ENCODE measurements at places on chromosomes 13 and 19. TPM values are rescaled to one million over a fixed set of nuclear protein-coding genes. Genes with fewer than 3 reads are reported as not detected.
A peak's percentile ranks its signal among the peaks of the same experiment; 100 is the strongest.

The KLK7 gene
- not detected for total RNA-seq

- no peak for DNase-seq
Measured at GRCh38 chr13:77832339-77833100, 86.1 kb downstream of the EDNRB start.

DNA sequence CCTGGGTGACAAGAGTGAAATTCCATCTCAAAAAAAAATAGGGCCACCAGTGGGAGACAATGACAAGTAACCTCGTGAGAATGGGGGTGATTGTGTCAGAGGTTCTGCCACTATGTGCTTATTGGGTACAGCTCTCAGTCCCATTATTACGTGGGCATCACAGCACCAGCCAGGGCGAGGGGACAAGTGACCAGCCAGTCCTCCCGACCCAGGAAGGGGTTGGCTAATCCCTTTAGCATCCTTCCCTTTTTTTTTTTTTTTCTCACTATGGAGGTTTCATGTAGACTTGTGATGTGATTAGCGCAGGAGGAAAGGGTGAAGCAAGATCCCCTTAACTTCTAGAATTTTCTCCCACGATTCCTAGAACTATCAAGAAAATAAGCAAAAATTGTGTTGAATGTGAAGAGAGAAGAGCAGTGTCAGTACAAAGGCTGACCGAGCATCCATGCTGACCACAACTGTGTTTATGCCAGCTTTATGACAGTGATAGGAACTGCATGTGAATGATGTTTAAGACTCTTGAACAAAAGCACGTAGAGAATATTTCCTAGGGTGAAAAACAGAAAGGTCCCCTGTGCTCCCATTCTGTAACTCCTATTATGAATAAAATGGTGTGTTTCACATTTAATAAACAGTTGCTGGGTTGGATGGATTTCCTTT, 50.0 kb downstream of the ALOX5AP start:
- no peak for DNase-seq

DNA sequence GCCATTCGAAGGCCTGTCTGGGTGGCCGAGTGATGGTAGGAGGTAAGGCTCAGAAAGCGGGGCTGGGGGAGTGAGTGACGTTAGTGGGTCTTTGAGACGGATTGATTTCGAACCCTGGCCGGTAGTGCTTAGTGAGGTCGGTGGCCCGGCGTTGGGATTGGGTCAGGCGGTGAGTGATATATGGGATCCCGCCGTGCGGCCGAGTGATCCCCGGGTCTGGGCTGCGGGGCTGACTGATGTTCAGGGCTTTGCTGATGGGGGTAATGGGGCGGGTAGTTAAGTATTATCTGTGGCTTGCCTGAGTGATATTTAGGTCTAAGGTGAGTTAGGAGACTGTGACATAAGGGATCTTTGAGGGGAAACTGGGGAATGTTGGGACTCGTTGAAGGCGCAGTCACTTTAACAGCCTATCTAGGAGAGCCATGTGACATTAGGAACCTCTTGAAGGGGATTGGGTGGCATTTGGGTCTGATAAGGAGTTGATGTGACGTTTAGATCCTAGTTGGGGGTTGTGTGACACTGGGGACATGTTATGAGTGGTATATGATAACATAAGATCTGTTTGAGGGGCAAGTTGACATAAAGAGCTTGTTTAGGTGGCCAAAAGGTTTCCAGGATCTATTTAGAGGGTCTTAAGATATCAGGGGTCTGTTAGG, 543 bp downstream of the PSMC4 start:
- no peak for DNase-seq

DNA sequence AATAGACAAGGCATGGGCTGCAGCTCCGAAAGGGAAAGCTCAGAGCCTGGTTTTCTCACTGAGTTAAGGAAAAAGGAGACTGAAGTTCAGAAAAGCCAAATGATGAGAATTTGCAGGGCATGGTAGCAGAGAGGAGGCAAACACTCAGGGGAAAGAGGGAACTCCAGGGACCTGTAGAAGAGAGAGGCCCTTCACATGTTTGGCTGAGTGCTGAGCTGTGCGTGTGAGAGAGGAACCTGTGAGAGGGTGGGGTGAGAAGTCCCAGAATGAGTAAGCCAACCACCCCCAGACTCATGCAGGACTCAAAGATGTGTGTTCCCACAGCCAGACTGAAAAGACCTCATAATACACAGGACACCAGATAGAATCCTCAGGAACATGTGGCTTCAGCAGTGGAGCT, 2.8 kb upstream of the CRYL1 start:
- DNase-seq, result no peak

The PEAK3 gene
- total RNA-seq, result under 0.01 TPM

The RNASEH2B gene
- total RNA-seq, result 57.1 TPM

DNA sequence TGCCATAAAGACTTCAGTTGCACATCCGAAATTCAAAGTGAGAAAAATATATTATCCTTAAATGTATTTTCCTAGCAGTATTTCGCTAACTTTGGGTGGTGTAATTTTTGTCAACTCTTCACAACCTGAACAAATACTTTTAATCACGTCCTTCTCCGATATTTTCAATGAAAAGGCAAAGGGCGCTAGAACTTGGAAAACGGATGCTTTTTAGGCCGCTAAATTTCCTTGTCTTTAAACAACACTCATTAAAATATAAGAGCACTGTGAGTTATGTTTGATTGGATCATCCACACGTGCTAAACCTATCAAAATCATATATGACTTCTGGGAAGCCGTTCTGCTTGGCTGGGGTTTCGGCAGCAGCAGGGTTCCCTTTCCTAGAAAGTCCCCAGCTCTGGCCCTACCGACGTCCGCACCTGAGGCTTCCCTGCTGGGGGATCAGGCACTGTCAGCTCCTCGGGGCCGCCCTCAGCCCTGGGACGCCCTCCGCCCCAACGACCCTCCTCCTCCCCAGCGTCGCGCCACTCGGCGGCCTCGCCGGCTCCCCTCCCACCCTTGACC, 462 bp upstream of the MPHOSPH8 start:
- DNase-seq, result no peak

DNA sequence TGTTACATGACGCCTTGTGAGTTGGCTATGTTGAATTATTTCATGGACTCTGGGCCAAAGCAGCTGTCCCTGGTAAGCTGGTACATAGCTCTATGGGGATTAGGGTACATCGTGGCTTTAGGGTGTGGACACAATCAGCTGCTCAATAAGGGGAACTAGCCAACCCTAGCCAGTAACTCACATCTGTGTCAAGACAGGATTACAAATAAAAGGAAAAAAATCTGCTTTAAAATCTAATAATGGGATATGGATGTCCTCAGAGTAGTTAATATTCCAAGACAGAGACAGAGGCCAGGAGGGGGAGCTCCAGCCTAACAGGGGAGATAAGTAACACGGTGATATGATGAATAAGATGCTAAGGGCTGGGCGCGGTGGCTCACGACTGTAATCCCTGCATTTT, 21.1 kb upstream of the ZNF766 start:
- peak; percentile 68 for DNase-seq

The TLE2 gene
- 0.27 TPM for total RNA-seq

DNA sequence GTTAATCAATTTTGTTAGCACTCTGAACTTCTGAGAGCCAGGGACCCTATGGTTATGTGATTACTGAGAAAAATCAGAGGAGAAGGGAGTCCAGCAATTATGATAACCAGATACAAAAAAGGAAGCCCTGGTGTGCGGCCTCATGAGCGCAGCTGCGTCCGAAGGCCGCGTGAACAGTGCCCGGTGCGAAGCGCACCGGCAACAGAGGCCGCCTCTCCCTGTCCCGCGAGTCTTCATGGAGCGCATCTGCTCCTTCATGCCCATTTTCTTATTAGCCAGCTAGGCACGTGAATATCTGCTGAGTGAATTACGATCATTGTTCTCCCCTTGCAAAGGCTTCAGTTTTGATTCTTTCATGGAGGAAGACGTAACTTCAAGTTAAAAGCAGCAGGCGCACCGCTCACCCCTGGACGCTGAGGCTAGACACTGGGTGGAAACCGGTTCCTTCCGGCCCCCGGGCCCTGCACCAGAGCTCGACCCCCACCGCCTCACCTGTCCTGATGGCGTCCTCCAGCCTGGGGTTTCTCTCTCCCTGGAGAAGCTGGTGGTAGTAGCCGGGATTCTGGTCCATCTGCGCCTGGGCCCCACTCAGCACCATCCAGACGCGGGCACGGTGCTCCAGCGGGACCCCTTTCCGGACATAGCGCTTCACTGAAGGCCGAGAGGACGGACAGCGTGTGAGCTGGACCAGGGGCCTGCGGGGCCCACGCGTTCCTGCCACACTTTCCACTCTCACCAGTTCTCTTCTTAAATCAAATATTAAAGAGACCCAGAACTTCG, 8.9 kb downstream of the GRTP1 start:
- DNase-seq, result no peak

DNA sequence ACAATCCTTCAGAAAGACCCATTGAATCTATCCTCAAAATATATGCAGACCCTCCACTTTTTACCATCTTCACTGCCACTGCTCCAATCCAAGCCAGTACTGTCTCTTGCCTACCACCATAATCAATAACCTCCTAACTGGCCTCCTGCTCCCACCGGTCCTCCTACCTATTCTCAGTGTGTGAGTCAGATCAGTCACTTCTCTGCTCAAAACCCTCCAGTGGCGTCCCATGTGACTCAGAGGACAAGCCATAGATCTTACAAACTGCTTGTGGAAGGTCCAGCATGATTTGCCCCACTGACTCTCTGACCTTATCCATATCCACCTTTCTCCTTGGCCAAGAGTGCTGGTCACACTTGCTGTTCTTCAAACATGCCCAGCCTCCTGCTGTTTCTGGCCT, 23.4 kb upstream of the MBNL2 start:
- DNase-seq, result no peak

The FCAR gene
- total RNA-seq, result 1.3 TPM

DNA sequence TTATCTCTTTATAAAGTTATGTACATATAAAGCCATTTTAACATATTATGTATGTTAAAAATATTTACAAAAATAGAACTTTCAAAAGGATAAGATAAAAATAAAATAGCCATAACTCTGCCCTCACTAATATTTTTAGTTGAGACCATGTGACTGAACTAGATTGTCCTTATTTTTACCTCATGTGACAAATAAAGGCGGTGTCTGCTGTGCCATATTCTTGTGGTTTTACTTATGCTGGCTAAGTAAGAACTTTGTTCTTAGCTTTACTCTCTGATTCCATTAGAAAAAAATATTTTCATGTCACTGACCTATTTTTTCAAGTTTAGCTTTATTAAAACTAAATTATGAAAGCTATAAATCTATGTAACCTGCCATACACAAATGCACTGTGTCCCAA, 135.6 kb upstream of the TSC22D1 start:
- DNase-seq, result no peak

DNA sequence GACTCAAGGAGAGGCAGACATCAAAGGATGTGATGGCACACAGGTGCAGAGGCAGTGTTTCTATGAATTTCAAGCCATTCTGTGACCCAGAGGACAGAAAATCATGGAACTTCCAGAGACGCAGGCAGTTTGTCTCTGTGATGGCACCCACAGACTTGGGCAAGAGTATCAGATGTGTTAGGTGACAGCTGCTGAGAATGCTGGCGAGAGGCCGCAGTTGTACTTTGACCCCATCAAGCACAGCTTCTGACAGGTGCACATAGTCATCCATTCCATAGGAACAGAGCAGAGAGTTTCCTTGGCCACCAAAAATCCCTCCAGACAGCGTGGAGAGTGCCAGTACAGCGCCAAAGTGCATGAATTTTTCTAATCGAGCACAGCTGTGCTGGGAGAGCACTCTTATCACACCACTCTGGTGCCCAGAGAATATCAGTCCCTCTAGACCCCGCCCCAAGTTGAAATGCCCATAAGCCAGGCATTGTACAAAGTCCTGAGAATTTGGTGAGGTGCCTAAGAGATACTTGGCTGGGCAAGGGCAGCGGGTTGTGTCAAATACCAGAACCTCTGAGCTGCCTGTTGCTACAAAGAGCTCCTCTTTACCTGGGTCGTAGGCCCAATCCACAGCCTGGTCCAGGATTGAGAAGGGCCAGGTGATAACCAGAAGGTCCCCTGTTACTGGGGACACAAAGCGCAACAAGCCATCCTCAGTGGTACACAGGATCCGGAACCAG, 12.4 kb downstream of the WDR87 start:
- no peak for DNase-seq

DNA sequence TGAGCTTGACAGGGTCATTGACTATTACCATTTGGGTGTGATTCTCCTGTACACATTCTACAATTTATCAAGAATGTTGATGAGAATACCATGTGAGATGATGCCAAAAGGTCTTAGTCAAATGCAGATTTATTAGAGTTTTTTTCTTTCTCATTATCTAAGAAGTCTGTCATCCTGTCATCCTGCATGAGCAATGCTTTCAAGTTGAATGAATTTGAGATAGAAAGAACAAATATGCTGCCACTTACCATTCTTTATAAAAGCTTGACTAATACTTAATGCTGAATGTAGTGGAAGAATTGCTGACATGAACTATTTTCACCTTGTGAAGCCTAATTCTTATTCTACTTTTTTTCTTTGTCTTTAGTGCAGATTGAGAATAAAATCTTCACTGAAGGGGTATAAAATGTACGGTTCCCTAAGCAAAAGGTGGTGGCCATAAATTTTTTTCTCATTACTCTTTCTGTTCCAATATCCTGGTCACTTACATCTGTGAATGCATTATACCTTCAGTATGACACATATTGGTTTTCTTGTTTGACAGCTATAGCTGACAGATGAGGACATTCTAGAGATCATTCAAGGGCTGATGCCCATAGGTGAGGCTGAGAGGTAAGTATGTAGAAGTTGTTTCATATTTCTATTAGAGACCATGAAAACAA, 1434.7 kb downstream of the SLITRK1 start:
- no peak for DNase-seq

The GSK3A gene
- total RNA-seq, result 24.5 TPM

The ZNF544 gene
- 57.1 TPM for total RNA-seq

DNA sequence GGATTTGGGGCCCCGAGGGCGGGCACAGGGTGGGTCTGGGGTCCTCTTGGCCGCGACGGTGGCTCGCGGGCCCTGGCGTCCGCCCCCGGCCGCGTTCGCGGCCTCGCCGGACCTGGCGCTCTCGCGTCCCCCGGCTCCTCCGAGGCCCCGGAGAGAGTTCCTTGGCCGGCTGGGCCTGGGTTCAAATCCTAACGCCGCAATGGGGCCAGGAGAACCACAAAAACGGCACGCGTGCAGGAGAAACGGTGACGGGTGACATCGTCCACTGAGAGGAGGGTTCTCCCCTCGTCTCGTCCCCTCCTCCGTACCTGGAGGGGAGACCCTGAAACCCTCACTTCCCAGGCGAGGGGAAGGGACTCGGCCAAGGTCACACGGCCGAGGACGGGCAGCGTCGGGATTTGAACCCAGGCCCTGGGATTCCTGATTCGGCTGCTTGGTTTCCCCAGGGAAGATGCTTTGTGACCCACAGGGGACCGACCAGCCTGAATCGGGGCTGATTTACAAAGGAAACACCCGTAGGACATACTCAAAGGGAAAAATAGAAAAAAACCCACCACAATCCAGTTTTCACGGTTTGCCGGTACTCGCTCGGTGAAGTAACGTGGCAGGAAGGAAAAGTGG, 624 bp downstream of the SAFB start:
- DNase-seq, result peak; percentile 11

GRCh38 chr19:46755077-46755852, 9.0 kb upstream of the STRN4 start:
- no peak for DNase-seq

- DNase-seq, result no peak
Measured at GRCh38 chr19:46972311-46972710, 47.3 kb upstream of the NPAS1 start.

The ZNF491 gene
- 1.9 TPM for total RNA-seq

GRCh38 chr13:67880916-67881315, 650.8 kb upstream of the PCDH9 start:
- no peak for DNase-seq

- no peak for DNase-seq
Measured at GRCh38 chr19:5447700-5448311, 7.4 kb upstream of the ZNRF4 start.

The FPR3 gene
- 0.27 TPM for total RNA-seq

GRCh38 chr19:48553676-48554384, 1.9 kb downstream of the SULT2B1 start:
- DNase-seq, result no peak

GRCh38 chr19:10238172-10238783, 7.1 kb upstream of the S1PR2 start:
- DNase-seq, result peak; percentile 29
